Fibroblast of skin of left quadriceps (primary cell): ENCODE measurements at places on chromosomes 2 and 18.

GRCh38 chr2:29492701-29493100 is 377.5 kb downstream of the CLIP4 start:
- no peak for DNase-seq

GRCh38 chr2:73877071-73877802 is 15.6 kb upstream of the ACTG2 start:
- no peak for DNase-seq

- DNase-seq: no peak
Measured at GRCh38 chr2:215535125-215535668, 99.3 kb upstream of the FN1 start.

- DNase-seq: no peak
Measured at GRCh38 chr18:22964116-22964515, 31.0 kb downstream of the RBBP8 start.

- no peak for DNase-seq
Measured at GRCh38 chr2:86056590-86057331, 48.9 kb downstream of the POLR1A start.

DNA sequence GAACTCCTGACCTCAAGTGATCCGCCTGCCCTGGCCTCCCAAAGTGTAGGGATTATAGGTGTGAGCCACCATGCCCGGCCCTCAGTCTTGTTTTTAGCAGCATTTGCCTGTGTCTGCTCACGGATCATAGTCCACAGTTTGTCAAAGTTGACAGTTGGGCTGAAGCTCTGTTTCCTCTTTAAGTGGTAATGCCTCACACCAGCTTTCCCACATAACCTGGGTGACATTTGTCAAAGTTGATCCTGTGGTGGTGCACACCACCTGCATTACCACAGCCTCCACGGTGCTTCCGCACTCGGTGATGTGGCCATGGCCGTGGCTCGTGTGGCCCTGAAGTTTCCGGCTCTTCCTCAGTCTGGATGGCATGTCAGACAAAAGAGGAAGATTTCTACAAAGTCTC is 27.1 kb downstream of the RAB31 start:
- no peak for DNase-seq

DNA sequence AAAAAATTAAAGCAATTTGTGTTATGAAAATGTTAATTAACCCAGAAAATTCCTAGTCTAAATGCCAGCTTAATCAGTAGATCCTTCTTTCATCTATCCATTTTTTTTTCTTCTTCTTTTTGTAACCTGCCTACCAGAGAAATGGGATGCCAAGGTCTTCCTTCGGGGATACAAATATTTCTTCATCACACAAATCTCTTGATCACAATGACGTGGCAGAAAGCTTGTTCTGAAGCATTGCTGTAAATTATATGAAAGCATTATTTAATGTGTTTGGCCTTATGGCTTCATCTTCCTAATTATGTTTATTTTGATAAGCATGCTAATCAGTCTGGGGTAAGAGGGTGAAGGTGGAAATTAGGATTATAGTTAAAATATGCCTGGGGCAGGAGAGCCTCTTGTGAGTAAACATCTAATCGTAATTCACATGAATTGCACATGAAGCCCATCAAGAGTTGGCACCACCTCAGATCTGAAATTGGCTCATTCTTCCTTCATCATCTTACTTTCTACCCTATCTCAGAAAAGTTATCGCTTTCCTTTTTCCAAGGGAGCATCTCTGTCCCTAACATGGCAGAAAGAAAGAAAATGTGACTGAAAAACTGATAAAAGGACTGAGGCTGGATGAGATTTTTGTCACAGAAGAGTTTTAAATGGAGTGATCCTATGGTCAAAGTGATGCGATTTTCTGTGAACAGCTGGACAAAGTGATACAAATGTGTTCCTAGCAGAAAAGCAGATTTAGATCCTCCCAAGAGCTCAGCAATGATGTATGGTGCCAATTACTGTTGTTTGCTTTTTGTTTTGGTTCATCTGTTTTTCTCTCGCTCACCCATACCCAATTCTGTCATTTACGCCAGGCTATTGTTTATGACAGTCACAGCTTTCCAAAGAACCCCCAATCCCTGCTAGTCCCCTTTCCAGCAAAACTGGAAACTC is 76.9 kb upstream of the PMAIP1 start:
- no peak for DNase-seq

DNA sequence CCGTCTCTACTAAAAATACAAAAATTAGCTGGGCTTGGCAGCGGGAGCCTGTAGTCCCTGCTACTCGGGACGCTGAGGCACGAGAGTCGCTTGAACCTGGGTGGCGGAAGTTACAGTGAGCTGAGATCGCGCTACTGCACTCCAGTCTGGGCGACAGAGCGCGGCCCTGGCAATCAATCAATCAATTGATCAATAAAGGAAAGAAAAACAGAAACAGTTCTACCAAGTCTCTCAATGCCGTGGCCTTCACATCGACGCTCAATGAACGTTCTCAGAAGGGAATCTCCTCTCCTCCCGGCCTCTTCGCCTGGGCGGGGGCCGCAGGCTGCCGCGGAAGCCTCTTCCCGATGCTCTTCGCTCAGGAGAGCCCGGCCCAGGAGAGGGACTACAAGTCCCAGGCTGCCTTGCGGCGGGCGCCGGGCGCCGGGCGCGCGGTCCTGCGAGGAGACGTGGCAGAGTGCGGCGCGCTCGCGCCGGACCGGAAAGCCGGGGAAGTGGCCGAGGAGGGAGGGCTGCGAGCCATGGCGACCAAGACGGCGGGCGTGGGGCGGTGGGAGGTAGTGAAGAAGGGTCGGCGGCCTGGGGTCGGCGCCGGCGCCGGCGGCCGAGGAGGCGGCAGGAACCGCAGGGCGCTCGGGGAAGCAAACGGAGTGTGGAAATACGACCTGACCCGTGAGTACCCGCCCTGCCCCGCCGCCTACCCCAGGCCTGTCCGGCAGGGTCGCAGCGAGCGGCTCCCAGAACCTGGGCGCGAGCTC is at the start of gene TMEM214:
TMEM214 (plus strand) TSS at position 471 of the 758 bp plus-strand sequence; CDS start at position 522, 51 bp downstream.
- DNase-seq: peak; percentile 72

DNA sequence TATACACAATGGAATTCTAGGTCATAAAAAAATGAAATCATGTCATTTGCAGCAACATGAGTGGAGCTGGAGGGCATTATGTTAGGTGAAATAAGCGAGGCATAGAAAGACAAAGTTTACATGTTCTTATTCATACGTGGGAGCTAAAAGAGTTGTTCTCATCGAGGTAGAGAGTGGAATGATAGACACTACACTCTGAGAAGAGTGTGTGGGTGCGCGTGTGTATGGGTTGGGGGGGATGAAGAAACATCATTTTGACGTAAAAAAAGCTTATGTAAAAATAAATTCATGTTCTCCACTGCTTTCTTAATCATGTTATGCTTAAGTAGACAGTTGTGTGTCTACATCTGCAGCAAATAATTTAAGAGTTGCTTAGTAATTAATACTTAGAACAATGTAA is 123.6 kb downstream of the ZNF804A start:
- no peak for DNase-seq

DNA sequence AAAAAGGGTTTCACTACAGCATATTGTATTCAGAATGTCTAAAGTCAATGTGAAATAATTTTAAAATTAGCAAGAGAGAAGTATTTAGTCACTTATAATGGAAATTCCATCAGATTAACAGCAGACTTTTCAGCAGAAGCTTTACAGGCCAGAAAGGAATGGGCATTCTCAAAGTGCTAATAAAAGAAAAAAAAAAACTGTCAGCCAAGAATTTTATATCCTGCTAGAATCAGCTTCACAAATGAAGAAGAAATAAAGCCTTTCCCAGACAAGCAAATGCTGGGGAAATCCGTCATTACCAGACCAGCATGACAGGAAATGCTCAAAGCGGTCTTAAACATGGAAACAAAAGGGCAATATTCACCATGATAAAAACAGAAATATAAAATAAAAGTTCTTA is 18.8 kb downstream of the LMAN1 start:
- DNase-seq: no peak

GRCh38 chr2:10514743-10515142 is 66.6 kb upstream of the ODC1 start:
- DNase-seq: peak; percentile 46

GRCh38 chr18:39746201-39746600 is 2180.6 kb upstream of the CELF4 start:
- no peak for DNase-seq

GRCh38 chr2:61789807-61790602 is 63.9 kb downstream of the FAM161A start:
- DNase-seq: no peak

DNA sequence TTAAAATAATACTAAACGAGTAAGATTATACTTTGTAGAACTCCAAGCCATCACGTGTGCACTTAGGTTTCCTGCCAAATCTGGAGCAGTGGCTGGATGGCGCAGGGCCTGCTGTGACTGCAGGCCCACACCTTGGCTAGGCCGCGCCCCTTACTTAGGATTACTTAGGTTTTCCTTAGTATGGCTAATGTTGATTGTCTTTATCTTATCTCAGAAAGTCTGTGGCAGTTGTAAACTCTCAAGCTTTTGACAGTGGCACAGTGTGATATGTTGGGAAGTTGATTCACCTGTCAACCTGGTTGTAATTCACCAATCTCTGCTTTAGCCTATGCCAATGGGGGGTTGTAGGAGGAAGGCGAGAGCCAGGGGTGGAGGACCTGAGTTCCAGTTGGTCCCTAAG is 208.4 kb downstream of the ZNF407 start:
- DNase-seq: no peak
